EH (cell line): ENCODE measurements at places on chromosomes 5 and 9.

DNA sequence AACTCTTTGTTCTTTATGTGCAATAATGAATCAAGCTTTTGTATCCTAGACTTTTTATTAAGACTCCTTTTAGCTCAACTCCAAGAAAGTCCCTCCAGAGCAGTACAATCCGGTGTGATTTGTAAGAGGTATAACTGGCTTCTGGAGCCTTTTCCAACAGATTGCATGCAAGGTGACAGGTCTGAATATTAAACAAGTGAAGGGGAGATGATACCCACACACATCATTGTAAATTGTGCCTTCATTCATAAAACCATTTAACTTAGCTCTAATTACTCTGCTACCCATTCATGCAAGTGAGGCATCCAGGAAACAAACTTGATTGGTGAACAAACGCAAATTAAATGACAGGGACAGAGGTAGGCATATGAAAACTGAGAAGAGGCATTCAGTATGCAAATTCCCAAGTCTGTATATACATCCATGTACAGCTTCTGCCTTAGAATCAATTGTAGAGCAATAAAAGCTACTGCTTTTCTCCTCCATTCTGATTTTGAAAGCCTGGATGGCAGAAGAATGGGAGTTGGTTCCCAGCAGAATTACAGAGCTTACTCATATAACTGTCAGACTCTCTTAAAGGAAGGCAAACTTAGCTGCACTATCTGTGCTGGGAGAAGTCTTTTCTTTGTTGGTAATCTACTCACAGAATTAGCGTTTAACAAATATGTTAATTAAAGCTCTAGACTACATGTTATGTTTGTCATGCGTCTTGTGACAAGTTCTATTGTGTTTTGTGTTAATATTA lies 261.0 kb upstream of the CDH6 start:
- no peak for DNase-seq

- peak; percentile 84 for DNase-seq
Observed at GRCh38 chr9:113602126-113603047, 138.9 kb downstream of the RGS3 start.

DNA sequence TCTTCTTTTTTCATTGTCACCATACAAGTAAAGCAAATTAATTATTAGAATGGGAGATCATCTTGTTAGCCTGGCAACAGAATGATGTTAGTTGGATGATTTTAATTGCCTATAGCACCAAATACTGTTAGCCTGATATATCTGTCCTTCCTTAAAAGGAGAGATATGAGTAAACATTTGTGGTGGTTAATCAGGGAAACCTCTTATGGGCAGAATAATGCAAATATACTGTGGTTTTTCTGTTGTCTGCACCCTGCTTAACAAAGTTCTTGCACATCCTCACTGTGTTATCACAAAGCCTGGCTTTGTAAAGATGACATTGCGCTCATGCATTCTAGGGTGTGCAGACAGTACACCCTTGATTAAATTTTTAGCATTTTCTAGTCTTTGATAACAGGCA lies 254.9 kb upstream of the SMC2 start:
- no peak for DNase-seq

- DNase-seq = peak; percentile 8
Observed at GRCh38 chr5:94830520-94830919, 212.1 kb downstream of the SLF1 start.

DNA sequence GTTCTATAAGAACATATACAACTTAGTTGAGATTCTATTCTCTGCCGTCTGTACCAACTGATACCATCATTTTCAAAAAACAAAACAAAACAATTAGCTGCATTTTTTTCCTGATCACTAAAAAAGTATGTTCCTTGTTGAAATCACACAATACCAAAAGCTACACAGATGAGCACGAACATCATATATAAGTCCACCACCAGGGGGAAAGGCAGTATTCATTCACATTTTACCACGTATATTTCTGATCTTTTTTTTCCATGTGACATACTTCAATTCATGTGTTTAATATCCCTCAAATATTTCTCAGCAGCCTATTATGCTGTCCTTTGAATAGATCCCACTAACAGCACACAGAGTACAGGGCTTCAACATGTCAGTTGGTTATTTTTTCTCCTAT lies 40.6 kb downstream of the IRX2 start:
- DNase-seq = peak; percentile 25

DNA sequence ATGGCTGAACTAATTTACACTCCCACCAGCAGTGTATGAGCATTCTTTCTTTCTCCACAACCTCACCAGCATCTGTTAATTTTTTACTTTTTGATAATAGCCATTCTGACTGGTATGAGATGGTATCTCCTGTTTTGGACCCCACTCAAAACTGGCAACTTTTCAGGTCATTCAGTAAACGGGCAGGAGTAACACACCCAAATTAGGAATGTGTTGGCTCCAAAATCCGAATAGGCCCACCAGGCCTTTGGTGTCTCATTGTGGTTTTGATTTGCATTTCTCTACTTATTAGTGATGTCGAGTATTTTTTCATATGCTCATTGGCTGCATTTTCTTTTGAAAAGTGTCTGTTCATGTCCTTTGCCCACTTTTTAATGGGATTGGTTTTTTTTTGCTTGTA lies 517.1 kb downstream of the TMEM232 start:
- DNase-seq = no peak

DNA sequence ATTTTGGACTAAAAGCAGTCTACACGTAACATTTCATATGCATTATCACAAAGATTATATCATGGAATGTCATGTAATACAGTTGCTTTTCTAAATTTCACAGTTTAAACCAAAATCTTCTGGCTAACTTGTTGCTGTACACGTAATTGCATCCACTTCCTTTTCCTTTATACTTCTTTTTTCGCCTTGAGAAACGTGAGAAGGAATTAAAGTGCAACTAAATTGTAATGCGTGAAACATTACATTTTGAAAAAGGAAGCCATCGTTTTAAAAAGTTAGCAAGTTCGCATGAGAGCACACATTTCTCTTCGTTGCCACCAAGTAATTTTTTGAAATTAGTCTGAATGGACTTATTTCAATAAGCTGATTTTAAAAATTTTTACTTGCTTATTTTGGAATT lies 80.0 kb downstream of the MEGF10 start:
- DNase-seq = no peak

GRCh38 chr5:57082441-57083067 lies 91.3 kb upstream of the GPBP1 start:
- peak; percentile 20 for DNase-seq

- DNase-seq = peak; percentile 16
Observed at GRCh38 chr9:111151537-111151936, 113.3 kb upstream of the LPAR1 start.

GRCh38 chr5:149125386-149125891 lies 15.9 kb upstream of the ABLIM3 start:
- DNase-seq = peak; percentile 48

DNA sequence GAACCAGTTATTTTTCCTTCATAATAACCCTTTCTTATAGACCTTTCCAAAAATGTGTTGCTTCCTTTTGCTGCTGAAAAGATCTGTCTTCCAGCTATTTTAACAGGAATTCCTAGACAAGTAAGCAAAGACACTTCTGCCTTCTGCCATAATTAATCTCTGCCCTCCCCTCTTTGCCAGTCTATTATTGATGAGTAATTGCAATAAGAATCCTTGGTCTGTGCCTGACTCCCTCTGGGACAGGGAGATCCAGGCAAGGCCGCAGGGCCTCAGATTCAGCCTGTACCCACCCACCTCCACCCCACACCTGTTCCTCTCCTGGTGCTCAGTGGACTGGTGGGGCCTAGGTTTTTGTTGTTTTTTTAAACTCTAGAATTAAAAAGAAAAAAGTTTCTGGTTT lies 8.3 kb downstream of the FOXD1 start:
- DNase-seq = peak; percentile 29

DNA sequence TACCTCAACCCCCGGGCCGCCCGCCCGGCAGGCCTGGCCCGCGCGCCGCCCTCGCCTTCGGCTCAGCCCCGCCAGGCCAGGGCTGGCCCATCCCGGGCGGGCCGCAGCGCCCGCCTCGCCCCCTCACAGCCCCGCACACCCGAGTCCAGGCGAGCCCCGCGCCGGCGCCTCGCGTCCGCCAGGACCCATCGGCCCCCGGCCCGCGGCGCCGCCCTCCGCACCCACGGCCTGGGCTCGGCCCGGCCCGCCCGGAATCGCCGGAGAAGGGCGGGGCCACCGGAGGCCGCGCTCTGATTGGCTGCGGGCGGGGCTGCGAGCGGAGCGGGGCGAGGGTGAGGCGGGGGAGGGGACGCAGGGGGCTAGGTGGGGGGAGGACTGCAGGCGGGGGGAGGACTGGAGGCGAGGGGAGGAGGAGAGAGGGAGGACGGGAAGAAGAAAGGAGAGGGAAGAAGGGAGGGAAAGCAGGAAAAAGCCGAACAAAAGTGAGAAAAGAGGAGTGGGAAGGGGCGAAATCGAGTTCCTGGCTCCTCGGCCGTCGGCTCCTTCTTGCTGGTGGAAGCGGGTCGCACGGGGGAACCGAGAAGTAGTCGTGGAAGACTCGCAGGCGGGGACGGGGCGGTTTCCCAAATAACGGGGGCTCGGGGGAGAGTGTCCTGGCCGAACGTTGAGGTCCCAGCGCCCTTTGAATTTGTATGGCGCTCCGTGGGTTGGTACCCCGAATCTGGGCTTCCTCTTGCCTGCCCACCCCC lies 472 bp upstream of the UBTD2 start:
- peak; percentile 81 for DNase-seq

- no peak for DNase-seq
Observed at GRCh38 chr9:82558346-82558745, 504.6 kb downstream of the RASEF start.

DNA sequence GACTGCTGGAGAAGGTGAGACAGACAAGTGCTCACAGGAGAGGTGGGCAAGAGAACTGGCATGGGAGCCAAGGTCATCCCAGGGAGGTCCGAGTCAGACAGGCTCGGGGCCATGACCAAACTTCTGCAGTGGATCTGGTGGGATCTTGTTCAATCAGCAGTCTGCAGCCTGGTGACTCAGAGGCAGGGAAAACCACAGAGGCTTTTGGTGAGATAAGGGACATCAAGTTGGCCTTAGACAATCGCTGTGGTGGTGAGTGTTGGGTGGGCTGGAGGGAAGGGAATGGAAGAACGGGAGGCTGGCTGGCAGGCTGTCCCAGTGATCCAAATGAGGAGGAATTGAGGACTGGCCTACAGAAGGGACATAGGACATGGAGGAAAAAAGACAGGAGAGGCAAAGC lies 123.8 kb downstream of the TMEM174 start:
- DNase-seq = peak; percentile 81

DNA sequence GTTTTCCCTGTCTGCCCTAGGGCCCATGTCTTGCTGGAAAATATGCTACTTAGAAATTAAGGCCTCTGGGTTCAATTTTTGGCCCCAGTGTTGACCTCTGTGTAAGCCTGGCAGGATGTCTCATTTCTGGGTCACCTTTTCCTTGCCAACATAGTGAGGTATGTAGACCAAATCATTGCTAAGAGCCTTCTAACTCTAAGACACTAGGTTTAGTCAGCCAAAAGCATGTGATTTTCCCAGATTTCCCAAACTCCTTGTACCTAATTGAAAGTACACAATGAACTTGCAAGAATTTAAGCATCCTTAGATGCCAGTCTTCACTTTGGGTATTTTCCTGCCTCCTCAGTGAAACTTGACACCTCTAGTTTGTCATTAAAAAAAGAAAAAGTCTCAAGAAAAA lies 77.0 kb downstream of the GALNT10 start:
- peak; percentile 44 for DNase-seq

- no peak for DNase-seq
Observed at GRCh38 chr5:76638479-76638878, 15.3 kb upstream of the F2RL2 start.
